ENCODE measurements at places on chromosomes 11 and 22.

DNA sequence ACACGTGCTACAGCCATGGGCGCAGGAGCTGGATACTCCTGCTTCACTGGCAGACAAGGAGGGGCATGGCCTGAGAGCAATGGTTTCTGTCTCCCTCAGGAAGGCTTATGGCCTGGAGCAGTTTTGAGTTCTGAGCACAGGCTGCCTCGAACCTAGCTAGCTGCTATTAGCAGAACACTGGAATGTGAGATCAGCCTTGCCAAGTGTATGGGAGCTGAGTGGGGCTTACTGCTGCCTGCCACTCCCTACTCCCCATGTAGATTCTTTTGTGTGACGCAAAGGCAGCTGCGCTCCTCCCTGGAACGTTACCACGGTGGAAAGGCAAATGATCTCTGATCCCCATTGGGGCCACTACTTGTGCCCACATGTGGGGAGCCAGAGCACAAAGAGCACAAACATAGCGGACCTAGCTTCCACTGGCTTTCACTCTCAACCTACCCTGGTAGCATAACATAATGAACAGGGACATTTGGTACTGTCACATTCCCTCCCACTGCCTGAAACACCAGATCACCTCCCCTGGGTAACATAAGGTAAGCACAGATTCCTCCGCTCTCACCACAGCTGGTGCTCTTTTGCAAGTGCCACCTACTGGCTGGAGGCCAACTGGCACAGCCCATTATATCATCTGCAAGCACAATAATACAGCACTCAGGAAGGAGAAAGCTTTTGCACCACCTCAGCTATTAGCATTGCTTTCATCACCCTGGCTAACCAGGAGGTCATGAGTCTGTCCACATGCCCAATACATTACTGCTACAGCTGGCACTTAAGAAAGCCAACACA, 84.6 kb upstream of the GUCY1A2 start:
- DNase-seq = no peak

DNA sequence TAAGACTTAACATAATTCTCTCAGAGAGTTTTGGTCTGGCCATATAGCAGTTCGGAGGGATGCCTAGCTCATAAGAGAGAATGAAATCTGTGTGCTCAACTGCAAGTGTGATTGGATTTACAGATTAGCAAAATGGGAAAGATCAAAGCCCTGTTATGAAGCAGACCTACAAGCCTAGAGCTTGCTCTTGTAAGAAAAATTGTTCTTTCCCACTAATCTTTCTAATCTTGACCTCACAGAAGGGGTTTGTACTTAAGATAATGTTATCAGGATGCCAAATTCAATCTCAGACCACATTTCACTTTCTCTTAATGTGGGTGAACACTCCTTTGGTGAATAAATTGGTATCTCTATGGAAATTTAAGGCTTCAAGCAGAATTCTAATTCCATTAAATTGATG, 267.2 kb downstream of the RAB38 start:
- DNase-seq = no peak

DNA sequence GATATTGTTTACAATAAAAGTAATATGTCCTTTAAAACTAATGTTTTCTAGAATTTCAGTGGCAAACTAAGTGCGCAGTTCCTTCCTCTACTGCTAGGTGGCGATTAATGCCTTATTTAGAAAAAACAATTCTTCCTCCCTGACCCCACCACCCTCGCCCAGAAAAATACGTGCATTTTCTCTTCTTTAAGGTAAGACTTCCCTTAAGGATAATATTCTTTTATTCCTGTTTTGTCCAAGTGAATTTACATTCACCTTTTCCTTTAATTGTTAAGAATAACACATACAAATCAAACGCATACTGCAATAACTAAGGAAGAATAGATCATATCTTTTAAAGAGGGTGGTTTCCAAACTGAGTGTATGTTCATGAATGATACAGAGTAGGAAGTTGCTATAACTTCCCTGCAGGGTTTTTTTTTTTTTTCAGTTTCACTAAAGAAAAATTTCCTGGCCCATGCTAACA, 17.0 kb upstream of the PSMA1 start:
- peak; percentile 66 for DNase-seq

DNA sequence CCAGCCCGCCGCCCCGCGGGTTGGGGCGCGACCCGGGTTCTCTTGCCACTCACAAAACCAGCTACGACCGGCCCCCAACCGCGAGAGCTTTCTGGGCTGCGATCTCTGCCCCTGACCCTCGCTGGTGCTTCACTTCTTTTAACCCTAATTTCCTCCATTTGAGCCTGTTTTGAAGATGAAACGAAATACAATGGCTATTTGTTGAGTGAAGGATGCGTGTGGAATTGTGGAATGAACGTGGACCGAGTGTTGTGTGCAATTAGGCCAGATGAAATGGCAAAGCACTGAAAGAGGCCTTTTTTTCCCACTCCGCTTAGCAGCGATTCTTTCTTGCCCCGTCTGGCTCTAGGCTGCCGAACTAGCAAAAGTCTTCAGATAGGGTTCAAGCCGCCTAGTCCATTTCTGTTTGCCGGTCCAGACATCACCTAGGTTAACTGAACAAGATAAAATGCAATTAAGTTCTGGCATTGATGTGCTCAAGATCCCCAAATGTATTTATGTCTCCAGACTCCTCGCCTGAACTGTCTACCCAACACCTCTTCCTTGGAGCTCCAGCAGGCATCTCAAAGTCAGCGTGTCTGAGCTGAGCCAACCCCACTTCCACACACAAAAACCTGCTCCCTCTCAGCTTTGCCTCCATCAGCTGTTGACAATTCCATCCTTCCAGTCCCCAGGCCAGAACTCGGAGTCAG, 471 bp upstream of the TMEM184B start:
- DNase-seq = peak; percentile 18

- DNase-seq = no peak
Observed at GRCh38 chr11:108743851-108744250, 79.0 kb downstream of the DDX10 start.

DNA sequence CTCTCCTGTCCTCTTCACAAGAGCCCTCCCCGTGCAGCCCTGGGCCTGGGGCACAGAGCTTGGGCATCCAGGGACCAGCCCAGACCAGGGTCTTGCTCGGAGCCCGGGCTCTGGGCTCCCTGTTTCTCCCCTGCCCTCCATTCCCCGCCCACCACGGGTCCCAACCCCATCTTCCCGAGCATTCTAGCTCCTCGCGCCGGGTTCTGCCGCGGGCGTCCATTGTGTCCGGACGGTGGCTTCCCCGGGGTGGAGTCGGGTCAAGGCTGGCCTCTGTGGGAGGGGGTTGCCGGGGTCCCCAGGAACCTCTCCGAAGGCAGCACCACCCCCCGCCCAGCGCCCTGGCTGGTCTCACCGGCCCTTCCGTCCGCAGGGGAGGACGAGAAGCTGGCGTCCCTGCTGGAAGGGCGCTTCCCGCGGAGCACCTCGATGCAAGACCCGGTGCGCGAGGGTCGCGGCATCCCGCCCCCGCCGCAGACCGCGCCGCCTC, 18.1 kb upstream of the ACR start:
- DNase-seq = no peak

GRCh38 chr22:35477911-35478582, 62.6 kb upstream of the RASD2 start:
- DNase-seq = no peak

- no peak for DNase-seq
Observed at GRCh38 chr11:66866007-66866406, 9.1 kb downstream of the LRFN4 start.

DNA sequence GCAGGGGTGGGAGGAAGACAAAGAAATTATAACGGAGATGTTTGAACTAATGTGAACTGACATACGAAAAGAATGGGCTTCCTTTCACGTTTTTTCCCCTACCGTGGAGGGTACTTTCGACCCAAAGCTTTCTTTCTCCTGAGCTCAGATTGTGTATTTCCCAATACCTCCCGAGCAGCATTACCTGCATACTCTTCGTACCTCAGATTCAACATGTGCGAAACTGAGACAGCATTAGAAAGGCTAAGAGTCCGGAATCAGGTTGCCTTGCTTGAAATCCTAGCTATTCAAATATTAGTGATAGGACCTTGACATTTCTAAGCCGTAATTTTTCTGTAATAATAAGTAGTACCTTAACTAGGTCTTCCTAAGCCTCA, 778 bp upstream of the PAK1 start:
- DNase-seq = no peak

DNA sequence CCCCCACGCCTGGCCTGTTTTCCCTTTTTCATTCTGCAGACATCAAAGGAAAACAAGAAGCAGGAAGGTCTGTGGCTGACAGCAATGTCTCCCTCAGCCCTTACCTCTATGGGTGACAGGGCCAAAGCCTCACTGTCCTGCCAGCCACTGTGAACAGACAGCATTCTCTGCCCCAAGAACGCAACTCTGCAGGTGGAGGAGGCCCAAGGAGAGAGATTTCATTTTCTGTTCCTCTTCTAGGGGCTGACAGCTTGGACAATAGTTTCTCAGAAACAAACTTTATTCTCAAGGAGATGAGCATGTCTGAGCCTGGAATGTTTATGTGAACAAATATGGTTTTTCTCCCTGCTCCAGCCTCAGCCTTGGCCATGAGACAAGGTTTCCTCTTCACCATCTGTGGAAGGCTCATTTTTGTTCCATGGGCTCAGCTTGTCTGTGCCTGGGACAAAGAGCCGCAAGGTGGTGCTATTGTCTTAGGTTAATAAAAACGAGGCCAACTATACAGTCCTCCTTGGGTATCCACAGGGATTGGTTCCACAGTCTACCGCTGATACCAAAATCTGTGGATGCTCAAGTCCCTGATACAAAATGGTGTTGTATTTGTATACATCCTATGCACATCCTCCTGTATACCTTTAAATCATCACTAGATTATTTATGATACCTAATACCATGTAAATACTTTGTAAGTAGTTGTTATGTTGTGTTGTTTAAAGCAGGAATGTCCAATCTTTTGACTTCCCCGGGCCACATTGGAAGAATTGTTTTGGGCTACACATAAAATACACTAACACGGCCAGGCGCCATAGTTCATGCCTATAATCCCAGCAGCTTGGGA, 5.8 kb downstream of the PIWIL3 start:
- DNase-seq = peak; percentile 55

- peak; percentile 87 for DNase-seq
Observed at GRCh38 chr11:10455637-10456487, 798 bp downstream of the AMPD3 start.

DNA sequence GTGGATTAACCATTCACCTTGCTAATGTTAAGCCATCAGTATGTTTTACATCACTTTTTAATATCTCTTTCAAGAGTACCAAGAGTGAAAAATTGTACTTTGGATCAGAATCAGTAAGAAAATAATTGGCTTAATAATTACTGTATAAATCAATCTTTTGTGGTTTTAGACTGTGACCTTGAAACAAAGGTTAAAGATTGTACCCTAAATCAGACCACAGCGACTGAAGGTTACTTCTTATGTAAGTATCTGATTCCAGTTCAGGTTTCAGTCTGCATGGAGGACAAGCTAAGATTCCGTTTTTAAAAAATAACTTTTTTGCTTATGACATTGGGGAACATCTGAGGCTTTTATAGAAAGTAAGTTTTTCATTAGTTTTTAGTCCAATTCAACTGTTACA, 18.9 kb downstream of the CAT start:
- no peak for DNase-seq

GRCh38 chr11:94926271-94926625, 47.1 kb downstream of the CWC15 start:
- no peak for DNase-seq

GRCh38 chr22:39894554-39895092, 1.1 kb upstream of the ENTHD1 start:
- no peak for DNase-seq

DNA sequence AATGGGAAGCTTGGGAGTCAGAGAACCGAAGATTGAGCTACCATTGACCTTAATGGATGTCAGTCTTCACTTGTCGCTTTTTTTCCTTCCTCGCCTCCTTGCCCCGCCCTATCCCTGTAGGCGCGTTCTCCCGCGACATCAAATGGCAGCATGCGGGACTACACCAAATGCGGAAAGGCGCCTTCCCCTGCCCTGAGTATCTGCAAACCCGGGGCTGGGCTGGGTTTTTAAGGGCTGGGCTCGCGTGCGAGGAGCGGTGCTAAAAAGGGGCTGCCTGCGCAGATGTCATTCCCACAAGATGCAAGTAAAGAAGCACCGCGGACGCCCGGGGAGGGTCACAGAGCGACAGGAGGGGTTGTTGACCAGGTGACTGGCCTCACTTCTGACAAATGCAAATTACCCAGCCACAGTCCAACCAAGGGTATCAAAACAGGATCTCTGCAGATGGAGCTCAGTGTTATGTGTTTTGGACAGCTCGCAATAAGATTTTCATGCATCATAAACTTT, 4.7 kb upstream of the FAM111B start:
- peak; percentile 66 for DNase-seq

GRCh38 chr11:46119352-46120216, 1.7 kb downstream of the PHF21A start:
- DNase-seq = peak; percentile 65

DNA sequence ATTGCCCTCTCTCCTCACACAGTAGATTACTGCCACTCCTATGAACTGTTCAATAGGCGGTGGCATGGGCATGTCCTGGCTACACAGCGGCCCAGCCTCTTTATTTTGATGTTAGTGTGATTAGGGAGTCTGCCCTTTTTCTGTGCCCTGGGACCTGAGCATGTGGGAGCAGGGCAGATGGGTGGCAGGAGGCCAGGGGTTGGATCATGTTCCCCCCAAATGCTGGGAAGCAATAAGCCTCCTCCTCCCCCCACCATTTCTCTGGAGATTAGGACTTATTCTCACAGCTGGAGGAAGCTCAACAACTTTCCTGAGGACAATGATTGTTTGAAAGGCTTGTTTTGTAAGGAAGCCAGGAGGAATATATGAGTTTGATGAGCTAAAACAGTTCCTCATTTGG, 848 bp downstream of the HEPN1 start:
- DNase-seq = no peak

DNA sequence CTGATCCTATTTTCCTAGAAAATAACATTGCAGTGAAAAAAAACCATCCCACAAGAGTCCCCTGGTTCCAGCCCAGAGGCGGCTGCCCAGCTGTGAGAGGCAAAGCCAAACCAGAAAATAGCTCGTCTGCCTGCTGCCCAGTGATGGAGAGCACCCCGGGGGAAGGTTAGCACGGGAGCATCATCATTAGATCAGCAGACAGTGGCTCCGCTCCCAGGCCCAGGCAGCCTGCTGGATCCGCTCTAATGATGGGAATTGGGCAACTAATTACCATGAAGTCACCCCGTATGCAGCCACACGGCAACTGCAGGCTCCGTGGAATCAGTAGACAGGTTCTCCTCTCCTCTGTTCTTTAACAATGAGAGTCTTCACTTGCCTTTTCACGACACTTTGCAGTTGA, 17.1 kb upstream of the B3GAT1 start:
- no peak for DNase-seq

GRCh38 chr11:124944565-124944964, 8.7 kb upstream of the HEPACAM start:
- DNase-seq = no peak

GRCh38 chr22:47155912-47156311, 393.5 kb downstream of the TBC1D22A start:
- DNase-seq = no peak

DNA sequence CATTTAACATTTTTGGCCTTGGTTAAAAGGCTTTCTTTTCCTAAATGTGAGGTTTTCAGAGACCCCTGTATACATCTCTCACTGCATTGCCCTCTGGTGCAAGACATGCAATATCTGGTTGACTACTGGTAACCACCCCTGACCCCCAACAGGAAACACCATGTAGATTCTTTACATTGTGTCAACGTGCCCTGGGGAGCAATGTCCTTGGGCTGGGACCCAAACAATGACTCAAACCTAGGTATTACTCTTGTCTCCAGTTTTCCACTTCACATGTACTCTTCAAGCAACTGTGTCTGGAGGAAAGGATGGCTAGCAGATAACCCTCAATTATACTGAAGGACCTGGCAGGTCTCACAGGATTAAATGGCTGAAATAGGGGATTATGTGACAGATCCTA, 1.1 kb upstream of the GPR83 start:
- DNase-seq = no peak

GRCh38 chr11:102322560-102322959, 5.3 kb downstream of the BIRC3 start:
- DNase-seq = peak; percentile 33
